RPMI7951 (cell line): ENCODE measurements at places on chromosomes 1 and 21. TPM values are rescaled to one million over a fixed set of nuclear protein-coding genes. Genes with fewer than 3 reads are reported as not detected.

The RAB25 gene
- total RNA-seq = not detected in 2 replicates

DNA sequence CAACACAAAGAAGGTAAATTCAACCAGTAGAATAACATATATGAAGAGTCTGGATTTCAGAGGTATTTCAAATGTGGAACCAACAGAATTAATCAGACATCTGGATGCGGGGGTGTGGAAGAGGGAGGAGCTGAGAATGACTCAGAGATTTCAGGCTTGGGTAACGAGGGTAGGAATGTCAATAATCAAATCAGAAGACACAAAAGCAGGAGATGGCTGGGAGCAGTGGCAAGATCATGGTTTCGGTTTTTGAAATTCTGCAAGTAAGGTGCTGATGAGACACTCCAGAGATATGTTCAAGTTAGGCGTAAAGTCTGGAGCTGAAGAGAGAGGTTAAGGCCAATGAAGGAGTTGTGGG, 64.0 kb downstream of the PLPPR5 start:
- DNase-seq = peak; percentile 28

DNA sequence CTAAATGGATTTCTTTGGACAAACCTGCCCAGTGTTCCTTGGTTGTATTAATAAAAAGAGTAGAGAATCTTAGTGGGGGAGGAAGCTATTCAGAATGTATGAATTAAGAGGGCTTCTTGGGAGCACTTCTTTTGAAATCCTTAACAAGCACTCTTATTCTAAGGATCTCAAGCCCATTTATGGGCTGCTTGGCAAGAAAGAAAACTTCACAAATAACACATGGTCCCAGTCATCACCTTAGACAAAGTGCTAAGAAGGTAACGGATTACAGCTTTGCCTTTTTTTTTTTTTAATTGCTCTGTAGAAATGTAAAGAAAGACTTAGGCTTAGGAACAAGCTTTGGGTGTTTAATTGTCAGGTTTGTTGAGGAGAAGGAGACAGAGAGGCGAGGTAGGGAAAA, 76.6 kb upstream of the IPO9 start:
- no peak for DNase-seq

The SYNC gene
- 20.5 and 21.5 TPM in 2 replicates for total RNA-seq

DNA sequence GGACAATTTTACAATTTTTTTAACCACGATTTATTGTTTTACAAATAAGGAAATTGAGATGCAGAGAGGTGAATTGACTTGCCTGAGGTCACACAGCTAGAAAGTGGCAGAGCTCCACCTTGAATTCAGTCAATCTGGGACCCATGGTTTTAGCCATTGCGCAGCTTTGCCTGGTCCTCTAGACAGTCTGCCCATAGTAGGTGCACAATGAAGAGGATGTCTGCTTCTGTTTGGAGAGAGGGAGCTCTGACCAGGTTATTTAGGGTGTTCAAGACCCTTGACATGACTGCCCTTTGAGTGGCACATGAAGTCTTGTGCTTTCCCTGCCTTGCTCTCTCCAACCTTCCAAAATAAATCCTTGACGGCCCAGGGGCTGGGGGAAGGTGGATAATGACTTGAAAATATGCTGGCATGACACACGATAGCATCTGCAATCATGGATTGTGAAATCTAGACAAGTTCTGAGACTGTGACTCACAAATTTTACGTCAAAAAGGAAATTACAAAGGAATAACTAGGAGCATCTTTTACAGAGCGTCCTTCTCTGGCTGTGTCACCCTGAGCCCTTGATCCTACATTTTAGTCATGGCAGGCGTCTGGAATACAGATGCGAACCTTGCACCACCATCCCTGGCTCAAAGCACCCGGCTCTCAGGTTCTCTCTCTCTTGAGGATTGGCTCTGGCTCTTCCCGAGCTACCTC, 26.2 kb upstream of the ID3 start:
- peak; percentile 94 for DNase-seq

GRCh38 chr21:38469642-38470041, 28.6 kb downstream of the ERG start:
- DNase-seq = no peak

The MYBPH gene
- 0.48 and 1.4 TPM in 2 replicates for total RNA-seq

DNA sequence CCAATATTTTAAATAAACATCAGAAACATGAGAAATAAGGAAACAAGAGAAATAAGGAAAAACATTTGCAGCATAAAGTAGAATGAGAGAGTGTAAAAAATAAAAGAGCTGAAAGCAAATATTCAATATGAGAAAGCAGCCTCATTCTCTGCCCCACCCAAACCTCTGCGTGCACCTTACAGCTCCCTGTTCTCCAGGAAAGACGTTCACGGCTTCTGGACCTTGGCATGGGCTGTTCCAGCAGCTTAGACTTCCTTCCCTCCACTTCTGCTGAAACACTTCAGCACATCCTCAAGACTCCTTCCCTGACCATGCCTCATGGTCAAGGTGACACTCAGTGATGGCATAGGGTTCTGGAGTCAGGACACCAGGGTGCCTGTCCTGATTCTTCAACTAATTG, 23.3 kb downstream of the ALPL start:
- DNase-seq = no peak

DNA sequence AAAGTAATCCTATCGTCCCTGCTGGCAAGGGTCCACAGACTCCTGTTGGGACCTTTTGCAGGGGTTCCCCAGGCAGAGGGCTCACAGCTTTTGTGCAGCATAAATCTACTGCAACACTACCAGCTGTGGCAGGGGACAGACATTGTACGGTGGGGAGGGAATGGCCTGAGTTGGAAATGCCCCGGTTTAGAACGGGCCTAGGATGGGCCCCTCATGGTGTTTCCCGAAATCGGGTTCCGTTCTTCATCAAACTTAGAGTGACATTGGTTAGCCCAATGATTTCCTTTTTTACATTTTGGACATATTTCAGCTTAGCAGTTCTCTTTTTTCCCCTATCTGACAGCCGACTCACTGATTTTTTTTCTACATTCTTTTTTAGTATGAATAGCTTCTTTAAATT, 26.5 kb upstream of the SAMD11 start:
- no peak for DNase-seq

DNA sequence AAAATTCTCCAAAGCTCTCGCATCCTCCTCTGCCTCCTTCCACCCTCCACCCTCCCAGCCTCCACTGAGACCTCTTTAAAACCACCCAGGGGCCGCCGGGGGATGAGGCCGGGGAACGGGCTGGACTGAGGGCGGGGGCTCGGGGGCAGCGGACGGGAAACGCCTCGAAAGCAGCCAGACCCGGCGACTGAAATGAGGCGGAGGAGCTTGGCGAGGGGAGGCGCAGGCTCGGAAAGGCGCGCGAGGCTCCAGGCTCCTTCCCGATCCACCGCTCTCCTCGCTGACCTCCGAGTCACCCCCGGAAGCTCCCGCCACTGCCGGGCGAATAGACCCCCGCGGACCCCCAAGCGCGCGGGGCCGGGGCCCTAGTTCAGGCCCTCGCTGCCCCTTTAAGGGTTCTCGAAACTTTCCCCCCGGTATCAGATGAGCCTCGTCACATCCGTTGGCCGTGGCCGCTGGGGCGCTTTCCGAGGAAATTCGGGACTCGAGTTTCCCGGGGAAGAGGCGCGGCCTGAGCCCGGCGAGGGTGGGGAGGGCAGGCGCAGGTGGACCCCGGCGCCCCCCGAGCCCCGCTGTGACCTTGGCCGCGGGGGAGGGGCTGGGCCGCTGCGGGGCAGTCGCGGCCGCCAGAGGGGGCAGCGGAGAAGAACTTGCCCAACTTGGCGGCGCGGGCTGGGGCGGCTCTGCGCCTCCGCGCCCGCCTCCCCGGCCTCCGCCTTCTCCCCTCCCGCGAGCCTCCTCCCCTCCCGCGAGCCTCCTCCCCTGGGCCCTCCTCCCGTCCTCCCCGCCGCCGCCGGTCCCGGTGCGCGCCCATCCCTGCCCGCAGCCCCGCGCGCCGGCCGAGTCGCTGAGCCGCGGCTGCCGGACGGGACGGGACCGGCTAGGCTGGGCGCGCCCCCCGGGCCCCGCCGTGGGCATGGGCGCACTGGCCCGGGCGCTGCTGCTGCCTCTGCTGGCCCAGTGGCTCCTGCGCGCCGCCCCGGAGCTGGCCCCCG, at the start of gene BACE2:
BACE2 (plus strand) TSS at position 813 of the 995 bp plus-strand sequence; CDS start at position 917, 104 bp downstream.
- peak; percentile 74 for DNase-seq

The SLAMF7 gene
- total RNA-seq = not detected in 2 replicates

DNA sequence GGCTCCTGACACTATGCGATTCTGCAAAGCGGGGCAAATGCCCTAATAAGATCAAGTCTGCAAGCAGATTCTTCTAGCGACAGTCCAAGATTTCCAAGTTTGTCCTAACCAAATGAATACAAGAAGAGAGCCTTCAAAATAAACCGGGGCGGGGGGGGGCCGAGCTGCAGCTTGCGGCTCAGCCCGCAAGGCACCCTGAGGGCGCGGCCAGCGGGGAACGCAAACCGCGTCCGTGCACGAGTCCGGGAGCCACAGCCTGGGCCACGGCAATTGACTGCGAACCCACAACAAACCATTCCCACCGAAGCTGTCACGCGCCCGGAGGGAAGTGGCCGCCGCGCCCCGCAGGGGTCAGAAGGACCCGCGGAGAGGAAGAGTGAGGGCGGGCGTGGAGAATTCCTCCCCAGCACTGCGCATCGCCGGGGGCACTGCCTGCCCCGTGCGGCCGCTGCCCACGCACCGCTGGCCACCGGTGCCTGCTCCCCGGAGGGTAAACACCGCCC, 687 bp downstream of the TGFBR3 start:
- peak; percentile 59 for DNase-seq

The CRABP2 gene
- total RNA-seq = 66.6 and 81.6 TPM in 2 replicates

DNA sequence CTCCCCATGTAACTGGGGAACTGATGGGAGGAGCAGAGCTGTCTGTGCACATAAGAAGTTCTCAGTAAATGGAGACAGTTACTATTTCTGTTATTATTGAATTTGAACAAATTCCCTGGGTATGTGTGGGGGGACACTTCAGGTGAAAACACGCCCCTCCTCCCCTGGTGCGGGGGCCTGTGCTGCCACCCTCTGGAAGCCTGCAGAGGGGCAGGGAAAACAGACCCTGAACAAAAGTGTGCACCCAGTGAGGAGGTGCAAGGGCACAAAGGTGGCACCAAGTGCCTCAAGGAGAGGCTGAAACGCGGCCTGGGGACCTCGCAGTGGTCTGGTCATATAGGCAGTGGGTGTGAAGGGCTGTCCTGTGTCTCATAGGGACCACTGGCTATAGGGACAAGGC, 18.2 kb upstream of the NADK start:
- DNase-seq = no peak

The TFF3 gene
- total RNA-seq = 0.29 and 2.6 TPM in 2 replicates

- no peak for DNase-seq
These were observed 1.3 kb upstream of the PEX10 start for GRCh38 chr1:2413495-2414296.

The OVAAL gene
- total RNA-seq = 0.36 and 0.68 TPM in 2 replicates

The SPRR2A gene
- not detected in 2 replicates for total RNA-seq

DNA sequence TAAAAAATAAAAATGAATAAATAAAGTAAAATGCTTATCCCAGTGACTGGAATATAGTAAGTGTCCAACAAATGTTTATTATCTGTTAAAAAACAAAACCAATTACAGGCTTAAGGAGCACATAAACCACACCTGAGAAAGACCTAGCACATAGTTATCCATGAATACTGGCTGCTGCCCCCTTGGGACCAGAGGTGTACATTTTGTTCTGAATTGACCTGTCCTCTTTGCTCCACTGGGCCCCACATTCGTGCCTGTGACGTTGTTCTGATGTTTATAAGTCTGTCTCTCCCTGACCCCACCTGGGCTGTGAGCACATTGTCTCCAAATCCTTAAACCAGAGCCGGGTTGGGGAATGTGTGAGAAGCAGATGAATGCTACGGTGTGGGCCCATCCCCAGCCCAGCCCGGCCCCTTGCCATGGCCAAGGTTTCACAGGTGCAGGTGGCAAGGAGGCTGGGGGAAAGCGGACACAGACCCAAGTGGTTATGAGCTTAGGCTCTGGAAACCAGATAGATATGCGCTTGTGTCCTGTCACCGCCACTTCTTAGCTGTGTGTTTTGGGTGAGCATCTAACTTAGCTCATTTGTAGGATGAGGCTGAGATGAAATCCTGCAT, 29.1 kb downstream of the OPRD1 start:
- DNase-seq = no peak

DNA sequence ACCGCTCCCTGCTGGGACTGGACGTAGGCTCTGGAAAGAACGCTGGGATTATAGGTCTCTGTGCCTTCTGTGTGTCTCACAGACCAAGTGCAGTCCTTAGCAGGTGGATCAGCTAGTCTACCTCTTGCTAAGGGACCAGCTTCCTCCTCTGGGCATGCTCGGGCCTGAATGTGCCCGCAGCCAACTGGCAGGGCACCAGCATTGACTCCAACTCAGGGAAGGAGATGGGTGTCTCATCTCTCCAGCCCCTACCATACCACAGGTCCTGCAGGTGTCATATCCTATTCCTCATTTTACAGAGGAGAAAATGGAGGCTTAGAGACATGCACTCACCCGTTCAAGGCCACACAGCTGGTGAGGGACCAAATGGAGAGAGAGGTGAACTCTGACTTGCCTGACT, 340.2 kb downstream of the PTPRU start:
- DNase-seq = no peak

The LRRC52 gene
- not detected in 2 replicates for total RNA-seq

GRCh38 chr1:65759516-65759915, 33.2 kb upstream of the PDE4B start:
- DNase-seq = no peak

DNA sequence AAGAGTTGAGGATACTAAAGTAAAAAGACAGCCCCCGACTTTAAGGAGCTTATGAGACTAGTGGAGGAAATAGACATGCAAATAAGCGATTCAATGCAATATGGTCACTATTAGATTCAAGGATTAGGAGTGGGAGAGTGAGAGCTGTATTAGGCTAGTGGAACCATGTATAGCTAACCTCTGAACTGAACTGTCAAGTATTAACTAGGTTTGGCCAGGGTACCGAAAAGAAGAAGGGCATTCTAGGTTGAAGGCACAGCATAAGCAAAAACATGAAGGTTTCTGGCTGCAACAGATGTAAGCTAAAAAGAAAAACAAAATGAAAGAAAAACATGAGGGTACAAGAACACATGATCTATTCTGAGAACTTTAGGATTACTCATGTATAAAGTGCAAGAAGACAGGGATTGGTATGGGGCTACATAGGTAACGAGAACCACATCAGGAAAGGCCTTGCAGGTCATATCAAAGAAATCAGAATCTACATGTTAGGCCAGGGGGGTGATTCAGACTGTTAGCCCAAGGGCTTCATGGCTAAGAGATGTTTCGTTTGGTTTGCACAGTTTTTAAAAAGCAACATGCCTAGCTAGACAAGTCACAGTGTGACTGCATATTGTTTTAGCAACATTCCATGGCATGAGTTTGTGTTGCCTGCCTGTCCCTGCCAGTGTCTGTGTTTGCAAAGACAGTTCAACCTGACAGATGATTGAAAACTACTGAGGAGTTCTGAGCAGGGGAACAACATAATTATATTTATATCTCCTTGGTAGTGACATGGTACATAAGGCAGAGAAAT, 54.4 kb upstream of the HAO2 start:
- DNase-seq = no peak

DNA sequence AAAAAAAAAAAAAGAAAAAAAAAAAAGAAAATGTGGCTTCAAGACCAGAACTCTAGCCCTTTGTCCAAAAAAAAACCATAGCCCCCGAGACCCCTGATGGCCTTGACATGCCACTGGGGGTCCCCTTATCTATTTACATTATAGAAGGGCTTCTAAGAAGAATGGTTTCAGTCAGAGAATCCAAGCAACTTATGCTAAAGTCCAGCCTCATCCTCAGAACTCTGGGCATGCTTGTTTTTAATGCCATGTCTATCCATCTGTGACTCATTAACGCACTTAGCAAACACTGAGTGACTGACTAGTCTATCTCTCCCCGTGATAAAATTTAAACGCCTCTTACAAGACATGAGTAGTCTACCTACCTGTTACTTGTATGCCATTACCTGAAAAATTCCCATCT, 29.3 kb downstream of the ERG start:
- peak; percentile 48 for DNase-seq

GRCh38 chr1:12005488-12006166, 13.7 kb upstream of the MIIP start:
- DNase-seq = no peak
